ENCODE measurements at places on chromosomes 7 and 10.
A peak's percentile ranks its signal among the peaks of the same experiment; 100 is the strongest.

DNA sequence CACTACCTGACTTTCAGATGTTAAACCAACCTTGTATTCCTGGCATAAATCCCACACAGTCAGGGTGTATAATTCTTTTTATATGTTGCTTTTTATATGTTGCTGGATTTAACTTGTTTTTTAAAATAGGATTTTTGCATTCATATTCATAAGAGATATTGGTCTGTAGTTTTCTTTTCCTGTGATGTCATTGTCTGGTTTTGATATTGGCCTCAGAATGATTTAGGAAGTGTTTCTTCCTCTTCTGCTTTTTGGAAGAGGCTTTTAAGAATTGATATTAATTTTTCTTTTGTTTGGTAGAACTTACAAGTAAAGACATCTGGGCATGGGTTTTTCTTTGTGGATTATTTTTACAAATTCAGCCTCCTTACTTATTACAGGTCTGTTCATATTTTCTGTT is 93.1 kb downstream of the CARD11 start:
- DNase-seq = peak; percentile 38

DNA sequence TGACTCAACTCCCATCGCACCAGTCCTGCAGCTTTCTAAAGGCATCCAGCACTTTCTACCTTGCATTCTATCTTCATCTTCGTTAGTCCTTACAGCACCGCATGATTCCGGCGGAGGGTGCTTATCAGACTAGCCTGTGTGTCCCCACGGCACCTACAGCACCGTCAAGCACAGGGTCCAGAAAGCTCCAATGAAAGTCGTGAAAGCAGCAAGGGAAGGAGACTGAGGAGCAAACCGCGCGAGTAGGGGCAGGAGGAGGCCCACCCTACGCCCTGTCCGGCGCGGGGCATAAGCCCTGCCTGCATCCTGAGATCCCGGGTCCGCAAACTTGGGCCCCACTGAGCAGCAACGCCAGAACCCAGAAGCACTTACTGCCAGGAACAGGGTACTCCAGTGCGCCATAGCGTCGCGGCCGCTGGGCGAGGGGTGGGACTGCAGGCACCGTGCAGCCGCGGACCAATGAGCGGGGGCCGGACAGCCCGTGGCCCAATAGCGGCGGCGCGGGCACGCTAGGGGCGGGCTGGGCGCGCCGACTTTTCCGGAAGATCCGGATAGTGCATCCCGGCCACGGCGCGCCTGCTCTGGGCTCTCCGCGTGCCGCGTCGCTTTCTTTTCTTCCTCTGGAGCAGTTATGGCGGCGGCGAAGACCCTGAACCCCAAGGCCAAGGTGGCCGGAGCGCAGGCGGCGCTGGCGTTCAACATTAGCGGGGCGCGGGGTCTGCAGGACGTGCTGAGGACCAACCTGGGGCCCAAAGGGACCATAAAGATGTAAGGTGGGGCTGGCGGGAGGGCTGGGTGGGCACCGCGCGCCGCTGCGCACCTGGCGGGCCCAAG is 122.1 kb upstream of the VKORC1L1 start:
- DNase-seq = peak; percentile 98

- DNase-seq = no peak
Observed at GRCh38 chr10:33009244-33010131, 51.5 kb upstream of the ITGB1 start.

DNA sequence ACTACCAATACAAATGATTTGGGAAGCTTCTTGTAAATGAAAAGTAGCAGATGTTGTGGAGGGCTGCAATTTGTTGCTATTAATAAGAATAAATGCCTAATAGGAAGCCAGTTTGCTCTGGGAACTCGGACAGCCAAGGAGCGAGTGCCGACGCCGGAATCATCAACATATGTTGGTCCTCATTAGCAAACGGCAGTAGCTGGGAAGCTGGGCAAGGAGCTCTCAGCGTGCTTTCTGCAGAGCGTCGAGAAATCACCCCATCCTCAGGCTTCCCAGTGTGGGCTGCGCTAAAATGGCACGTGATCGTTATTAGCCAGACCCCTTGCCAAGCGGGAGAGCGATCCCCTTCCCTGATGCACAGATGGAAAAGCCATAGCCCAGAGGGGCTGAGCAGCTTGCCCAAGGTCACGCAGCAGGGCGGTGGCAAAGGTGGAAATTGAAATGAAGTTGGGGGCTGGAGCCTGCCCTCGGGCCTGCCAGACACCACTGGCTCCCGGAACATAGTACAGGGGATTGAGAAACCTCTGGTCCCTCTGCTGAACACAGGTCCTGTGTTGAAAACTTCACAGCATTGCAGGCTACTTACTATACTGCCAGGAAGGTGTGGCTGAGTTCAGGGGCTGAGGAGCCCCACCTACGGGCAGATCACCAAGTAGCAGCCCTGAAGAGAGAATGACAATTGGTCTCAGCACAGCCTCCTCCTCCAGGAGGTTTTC is 326.9 kb downstream of the PLXNA4 start:
- peak; percentile 1 for DNase-seq

GRCh38 chr10:31693491-31693890 is 235.1 kb downstream of the ARHGAP12 start:
- DNase-seq = no peak

- DNase-seq = peak; percentile 51
Observed at GRCh38 chr7:136293272-136293671, 316.1 kb upstream of the MTPN start.

DNA sequence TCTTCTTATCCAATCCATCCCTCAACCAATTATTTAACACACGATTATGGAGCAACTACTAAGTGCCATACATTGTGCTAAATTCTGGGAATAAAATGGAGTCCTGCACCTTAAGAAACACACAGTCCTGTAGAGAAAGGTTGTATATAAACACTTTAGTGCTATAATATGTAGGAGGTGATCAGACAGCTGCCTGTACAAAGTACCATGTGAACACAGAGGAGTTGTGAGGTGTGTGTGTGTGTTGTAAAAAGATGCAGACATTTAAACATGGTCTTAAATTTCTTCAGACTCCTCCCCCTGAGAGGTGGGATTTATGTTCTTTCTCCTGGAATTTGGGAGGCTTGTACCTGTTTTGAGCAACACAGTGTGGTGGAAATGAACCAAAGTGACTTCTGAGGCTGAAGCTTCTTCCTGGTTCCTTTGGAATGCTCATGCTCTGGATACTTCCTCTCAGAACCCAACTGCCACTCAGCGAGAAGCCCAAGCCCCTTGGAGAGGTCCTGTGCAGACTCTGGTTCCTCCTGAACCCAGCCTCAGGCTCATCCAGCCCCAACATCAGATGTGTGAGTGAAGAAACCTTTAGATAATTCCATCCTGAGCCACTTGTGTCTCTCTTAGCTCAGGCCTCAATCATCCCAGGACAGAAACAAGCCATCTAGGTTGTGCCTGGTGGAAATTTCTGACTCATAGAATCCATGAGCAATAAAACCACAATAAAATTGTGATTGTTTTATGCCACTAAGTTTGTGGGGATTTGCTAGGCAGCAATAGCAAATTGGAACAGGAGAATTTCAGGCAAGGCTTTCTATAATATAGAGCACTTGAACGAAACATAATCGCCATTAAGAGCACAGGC is 161.2 kb upstream of the FAM3C start:
- no peak for DNase-seq

GRCh38 chr7:20786049-20786412 is 655 bp downstream of the SP8 start:
- no peak for DNase-seq

DNA sequence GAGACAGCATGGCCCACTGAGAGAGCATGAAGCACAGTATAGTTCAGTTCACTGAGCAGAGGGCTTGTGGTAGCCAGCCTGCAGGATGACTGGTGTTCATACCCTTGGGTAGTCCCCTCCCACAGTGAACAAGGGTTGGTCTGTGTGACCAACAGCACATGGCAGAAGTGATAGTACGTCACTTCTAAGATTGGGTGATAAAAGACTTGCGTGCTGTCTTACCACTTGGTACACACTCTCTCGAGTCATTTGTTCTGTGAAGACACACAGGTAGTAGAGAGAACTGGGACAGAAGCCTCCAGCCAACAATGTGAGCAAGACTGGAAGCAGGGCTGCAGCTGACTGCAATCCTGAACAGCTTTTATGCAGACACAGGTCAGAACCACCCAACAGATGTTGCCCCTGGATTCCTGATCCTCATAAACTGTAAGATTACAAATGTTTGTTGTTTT is 14.6 kb downstream of the EPC1 start:
- peak; percentile 91 for DNase-seq

DNA sequence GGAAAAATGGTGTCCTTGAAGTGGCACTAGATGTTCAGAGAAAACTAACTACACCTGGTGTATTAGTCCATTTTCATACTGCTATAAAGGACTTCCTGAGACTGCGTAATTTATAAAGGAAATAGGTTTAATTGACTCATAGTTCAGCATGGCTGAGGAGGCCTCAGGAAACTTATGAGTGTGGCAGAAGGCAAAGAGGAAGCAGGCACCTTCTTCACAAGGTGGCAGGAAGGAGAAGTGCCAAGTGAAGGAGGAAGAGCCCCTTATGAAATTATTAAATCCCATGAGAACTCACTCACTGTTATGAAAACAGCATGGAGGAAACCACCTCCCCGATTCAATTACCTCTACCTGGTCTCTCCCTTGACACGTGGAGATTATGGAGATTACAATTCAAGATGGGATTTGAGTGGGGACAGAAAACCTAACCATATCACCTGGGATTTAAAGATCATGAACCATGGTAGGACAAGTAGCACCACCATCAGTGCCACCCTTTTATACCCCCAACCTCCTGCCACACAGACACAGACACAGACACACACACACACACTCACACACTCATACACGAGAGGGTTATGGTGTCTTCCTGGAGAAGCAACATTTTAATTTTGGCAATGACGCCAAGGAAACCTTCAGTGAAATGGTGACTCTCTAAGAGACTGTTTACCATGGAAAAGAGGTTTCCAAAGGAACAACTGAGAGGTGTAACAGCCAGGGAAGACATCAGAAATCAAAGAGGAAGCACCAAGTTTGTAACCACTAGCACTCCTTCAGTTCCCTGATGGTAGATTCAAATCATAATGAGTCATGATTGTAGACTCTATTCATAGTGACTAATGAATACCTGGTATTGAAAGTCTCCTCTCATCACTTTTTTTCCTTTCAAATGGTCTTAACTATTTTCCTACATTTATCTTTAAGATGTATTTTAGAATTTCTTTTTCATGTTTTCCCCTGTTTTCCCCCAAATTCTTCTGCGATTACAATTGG is 41.8 kb upstream of the WNT16 start:
- peak; percentile 10 for DNase-seq

GRCh38 chr7:71868797-71869196 is 543.3 kb downstream of the CALN1 start:
- peak; percentile 28 for DNase-seq

GRCh38 chr10:37975401-37975991 is 951 bp downstream of the ZNF25 start:
- DNase-seq = peak; percentile 61

DNA sequence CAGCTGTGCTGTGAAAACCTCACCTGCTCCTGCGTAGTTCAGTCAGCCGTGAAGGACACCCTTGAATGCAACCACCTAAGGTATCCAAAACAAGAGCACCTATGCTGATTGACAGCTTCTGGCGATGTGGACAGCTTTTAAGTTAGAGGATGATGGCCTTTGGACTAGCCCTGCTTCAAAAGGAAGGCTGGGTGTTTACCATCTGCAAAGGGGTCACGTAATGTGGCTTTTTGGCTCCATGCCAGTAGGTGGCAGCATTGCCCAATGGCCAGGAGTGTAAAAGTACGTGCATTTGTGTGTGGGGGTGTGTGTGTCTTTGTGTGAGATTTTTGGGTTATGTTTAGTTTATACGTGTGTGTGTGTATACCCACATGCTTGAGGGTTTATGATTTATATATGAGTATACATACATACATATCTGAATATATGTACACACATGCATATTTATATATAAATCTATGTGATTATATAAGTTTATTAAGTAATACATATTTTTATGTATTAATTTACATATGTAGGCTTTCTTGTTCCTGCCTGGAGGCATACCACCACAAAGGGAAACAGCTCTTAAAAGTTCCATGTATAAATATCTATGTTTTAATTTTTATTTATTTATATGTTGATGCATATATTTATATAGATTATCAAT is 236.3 kb upstream of the ANKRD30A start:
- peak; percentile 76 for DNase-seq

DNA sequence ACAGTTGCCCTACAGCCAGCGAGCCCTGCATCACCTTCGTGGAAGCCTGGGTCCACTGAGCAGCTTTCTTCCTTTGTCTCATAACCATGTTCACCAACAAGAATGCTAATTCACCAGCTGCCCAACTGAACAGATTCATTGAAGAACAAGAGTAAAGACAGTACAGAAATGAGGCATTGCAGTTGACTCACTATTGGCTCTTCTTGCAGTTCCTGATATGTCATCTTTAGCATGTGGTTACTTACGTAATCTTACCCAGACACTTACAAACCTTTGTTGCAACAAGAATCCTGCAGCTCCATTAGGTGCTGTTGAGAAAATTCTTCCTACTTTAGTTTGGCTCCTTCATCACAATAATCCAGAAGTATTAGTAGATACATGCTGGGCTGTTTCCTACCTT is 174.0 kb upstream of the TPK1 start:
- peak; percentile 17 for DNase-seq

GRCh38 chr7:118657391-118658005 is 433.0 kb downstream of the ANKRD7 start:
- peak; percentile 47 for DNase-seq

- no peak for DNase-seq
Observed at GRCh38 chr7:92765725-92766124, 70.6 kb downstream of the CDK6 start.

Data from OCI-M1 (cell line).